Iris pigment epithelial cell (primary cell): ENCODE measurements at places on chromosomes 3 and 15.

DNA sequence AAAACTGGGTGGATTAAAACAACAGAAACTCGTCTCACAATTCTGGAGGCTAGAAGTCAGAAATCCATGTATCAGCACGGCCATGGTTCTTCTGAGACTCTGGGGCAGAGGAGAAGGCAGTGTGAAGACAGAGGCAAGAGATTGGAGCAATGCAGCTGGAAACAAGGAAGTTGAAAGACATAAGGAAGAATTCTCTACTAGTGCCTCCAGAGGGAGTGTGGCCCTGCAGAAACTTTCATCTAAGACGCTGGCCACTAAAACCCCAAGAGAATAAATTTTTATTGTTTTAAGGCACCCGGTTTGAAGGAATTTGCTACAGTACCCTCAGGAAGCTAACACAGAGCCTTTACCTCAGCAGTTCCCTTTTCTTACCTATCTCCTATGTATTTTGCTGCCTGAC lies 1012.2 kb upstream of the CADM2 start:
- peak; percentile 23 for DNase-seq

- DNase-seq, result peak; percentile 69
Observed at GRCh38 chr15:85406916-85407315, 26.5 kb downstream of the AKAP13 start.

- DNase-seq, result no peak
Observed at GRCh38 chr3:126050050-126050392, 33.9 kb downstream of the SLC41A3 start.

DNA sequence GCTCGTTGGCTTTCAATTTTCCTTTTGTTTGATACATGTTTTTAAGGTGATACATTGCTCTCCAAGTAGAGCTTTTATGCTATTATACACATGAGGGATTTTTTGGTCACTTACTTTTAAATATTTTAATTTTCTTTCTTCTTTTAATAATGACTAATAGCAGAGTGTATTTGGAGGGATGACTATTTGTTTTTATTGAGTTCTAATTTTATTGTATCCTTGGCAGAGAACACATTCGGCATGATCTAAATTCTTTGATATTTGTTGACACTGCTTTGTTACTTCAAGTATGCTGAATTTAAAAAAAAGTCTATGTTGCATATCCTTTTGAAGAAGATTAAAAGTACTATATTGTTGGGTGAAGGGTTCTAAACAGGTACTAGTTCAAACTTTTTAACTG lies 149.9 kb upstream of the PDZRN3 start:
- no peak for DNase-seq

DNA sequence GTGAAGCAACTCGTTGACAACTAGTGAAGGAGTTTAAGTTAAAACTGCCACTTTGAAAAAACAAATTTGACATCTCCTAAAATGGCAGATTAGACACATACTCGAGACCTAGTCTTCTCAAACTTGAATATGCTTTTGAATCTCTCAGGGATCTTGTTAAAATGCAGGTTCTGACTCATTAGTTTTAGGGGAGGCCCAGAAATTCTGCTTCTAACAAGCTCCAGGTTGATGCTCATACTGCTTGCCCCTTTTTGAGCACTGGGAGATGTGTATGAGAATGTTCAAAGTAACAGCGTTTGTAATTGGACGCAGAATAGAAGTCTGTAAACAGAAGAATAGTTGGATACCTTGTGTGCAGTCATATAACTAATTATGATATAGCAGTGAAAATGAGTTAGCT lies 1.6 kb downstream of the C3orf38 start:
- DNase-seq, result no peak

- DNase-seq, result peak; percentile 76
Observed at GRCh38 chr15:83300826-83301225, 16.4 kb upstream of the BNC1 start.

DNA sequence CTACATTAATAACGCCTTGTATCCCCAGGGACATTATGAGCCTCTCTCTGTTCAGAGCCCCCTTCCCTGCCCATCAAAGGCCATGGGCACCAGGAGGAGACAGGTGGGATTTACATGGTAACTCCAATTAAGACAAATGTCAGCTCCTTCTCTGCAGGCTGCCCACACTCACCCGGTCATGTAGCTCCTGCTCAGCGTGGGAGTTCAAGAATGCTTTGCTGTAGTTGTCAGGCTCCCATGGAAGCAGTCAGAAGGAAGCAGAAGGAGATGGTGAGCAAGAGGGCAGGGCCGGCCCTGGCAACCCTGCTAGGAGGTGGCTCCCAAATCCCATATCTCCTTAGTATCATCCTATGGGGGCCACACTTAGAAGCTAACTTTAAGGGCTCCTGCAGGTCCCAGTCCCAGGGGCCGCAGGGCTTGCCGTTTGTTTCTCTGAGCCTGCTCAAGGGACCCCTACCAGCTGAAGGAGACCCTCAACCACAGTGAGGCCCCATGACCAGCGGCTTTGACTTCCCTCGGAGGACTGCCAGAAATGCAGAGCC lies 218.4 kb upstream of the TLE3 start:
- DNase-seq, result peak; percentile 26

- no peak for DNase-seq
Observed at GRCh38 chr3:121232309-121233225, 313.2 kb downstream of the POLQ start.

DNA sequence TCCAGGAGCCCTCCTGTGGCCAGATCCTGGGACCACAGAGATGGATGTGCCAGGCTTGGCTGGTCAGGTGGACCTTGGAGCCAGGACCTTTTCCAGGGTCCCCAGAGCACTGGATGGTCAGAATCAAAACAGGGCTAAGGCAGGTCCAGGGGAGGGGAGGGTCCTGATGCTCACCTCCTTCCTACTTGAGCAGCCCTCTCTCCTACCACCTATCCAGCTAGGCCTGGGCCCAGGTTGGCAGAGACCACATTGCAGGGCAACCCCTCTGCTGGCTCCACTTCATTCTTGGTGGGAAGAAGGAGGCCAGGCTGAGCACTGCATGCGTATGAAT lies 28.5 kb upstream of the SFMBT1 start:
- DNase-seq, result no peak

DNA sequence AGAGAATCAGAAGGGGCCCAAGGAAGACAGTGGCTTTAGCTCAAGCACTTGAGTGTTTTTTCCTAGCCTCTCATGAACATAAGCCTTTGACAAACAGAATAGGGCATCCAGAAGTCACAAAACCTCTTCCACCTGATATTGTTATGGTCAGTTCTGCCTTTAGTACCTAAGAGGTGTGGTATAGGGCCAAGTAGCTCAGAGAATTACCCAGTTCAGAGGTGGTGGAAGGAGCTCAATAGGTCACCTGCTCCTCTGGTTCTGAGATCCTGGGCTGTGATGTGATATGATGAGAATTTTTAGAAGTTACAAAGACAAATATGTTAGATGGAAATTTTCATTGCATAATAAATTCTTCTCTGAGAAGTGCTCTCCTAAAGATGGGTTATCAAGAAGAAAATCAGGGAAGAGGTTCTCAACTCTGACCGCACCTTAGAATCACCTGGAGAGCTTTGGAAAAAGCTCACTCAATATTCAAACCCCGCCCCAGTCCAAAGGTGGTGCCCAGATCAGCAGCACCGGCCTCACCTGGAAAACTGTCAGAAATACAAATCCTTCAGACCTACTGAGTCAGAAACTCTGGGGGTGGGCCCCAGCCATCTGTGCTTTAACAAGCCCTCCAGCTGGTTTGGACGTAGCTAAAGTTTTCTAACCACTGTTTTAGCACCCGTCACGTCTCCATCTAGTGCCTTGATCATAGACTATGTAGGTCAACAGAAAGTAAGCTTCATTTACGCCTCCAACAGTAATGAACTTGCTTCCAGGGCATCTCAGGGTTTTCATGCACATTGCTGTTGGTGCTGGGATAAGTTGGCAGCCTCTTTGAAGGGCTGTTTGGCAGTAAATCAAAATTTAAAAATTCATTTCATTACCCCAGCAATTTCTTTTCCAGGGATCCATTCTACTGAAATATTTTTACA lies 101.3 kb downstream of the MYH15 start:
- no peak for DNase-seq

- peak; percentile 87 for DNase-seq
Observed at GRCh38 chr3:127791221-127791913, 30.9 kb downstream of the MGLL start.

DNA sequence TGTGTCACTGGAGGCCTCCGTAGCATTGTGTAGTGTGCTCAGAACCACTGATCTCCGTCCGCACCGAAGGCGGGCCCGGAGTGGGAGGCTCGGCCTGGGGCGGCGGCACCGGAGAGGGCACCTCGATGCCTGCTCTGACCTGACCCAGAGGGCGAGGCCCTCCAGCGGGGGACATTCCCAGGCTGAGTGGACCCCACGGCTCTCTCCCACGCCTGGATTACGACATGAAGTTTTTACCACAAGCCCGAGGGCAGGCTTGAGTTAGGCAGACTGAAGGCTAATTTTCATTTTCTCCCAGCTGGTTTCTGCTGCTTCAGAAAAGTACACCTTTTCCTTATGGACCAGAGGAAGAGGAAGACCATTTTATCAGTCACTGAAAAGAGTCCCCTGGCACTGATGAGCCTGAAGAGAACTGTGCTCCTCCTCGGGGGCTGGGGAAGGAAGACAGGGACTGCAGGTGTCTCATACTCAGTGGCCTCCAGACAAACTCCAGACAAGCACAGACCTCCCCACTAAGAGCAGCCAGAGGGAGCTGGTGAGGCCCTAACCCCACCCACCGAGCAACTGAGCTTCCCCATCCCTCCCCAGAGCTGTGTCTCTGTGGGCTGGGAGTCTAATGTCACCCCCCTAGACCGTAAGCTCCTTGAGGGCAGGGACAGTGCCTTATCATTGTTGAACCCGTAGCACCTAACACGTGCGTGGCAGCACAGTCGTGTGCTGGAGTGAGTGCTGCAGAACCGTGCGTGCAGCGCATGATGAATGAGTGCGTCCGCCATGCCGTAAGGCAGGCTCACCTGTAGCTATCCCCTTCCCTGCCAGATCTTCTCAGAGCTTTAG lies 74.5 kb upstream of the BLM start:
- no peak for DNase-seq

- peak; percentile 45 for DNase-seq
Observed at GRCh38 chr3:87247430-87247773, 20.3 kb downstream of the CHMP2B start.

- peak; percentile 98 for DNase-seq
Observed at GRCh38 chr3:64150623-64151207, 74.6 kb downstream of the PRICKLE2 start.

DNA sequence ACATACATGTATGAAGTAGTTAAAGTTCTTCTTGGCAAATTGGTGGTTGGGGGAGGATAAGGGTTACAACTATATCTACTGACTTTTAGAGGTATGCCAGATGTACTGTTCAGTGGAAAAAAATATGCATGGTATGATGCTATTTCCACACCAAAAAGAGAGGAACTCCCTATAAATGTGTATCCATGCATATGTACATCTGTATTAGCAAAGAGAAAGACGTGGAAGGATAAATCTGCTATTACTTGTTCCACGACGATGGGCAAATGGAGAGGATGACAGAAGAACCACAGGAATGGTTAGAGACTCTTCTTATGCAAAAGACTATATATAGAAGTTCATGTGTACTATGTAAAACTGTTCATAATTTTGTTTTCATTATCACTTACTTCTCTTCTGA lies 197.6 kb downstream of the RORA start:
- DNase-seq, result peak; percentile 12

DNA sequence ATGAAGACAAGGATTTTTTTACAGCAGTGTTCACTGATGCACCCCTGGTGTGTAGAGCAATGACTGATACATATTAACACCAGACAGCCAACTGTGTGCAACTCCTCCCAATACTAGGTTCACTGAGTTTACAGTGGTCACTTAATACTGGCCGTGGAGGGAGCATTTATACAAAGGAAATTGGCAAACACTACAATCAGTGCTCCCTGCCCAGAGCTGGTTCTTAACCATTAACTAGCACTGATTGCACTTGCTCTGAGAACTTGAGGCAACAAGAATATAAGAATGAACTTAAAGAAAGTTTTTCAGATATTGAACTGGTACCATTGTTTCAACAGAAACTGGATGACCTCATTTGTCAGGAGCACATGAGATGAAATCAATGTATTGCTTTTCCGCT lies 110.6 kb downstream of the MAGI1 start:
- DNase-seq, result no peak

GRCh38 chr3:32930161-32930560 lies 21.3 kb upstream of the CCR4 start:
- DNase-seq, result no peak

DNA sequence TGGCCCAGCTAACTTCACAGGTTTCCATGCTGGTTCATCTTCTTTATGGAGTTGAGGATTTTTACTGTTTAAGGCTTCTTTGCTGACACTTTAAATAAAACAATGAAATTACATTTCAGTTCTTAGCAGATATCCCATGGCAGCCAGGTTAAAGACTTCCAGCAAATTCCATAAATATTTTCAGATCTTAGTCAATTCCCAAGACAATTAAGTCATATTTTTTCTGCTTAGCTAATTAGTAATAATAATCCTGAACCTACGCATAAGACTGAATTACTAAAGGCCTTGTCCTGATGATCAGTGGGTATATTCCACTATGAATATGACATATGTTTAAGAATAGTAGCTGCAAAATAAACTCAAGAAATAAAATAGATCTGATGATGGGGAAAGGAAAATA lies 83.3 kb downstream of the NR2E3 start:
- no peak for DNase-seq

DNA sequence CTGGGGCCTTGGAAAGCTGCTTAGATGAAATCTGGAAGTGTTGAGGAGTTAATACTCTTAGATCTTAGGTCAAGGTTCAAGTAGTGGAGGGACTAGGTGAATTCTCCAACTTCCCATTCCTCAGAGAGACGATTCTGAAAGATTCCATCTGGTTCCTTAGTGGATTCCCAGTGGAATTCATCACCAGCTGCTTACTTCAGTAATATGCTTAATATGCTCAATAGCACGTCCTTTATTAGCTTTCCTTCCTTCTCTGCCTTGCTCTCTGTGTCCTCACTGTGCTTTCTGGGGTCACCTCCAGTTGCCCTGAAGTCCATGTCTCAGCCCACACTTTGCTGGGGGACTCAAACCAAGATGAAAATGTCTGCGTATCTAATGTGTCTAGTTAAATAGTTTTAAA lies 31.0 kb downstream of the CEP63 start:
- DNase-seq, result no peak

- peak; percentile 69 for DNase-seq
Observed at GRCh38 chr15:51331141-51331540, 7.3 kb downstream of the CYP19A1 start.

GRCh38 chr3:48538451-48538850 lies 18.2 kb downstream of the PFKFB4 start:
- no peak for DNase-seq

- peak; percentile 20 for DNase-seq
Observed at GRCh38 chr3:175073219-175073905, 214.2 kb downstream of the NAALADL2 start.

GRCh38 chr15:26178640-26179220 lies 315.6 kb upstream of the ATP10A start:
- no peak for DNase-seq

- DNase-seq, result peak; percentile 18
Observed at GRCh38 chr3:52456169-52456799, 880 bp downstream of the NISCH start.

DNA sequence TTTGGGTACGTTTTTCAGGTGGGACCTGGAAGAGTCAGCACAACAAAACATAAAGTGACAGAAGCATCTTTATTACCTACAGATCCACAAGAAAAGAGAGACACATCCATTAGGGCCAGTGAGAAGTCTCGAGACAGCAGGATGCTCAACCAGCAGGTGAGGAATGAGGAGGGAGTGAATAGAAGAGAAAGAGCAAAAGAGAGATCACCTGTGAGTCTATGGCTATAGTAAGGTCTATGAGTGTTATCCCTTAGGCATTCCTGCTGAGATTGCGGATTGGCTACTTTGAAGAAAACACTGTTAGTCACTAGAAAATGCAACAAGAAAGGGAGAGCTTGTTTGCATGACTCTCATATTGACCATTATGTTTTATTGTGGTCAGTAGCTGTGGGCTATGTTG lies 1556.2 kb upstream of the GBE1 start:
- DNase-seq, result no peak

- no peak for DNase-seq
Observed at GRCh38 chr3:45968149-45968548, 24.9 kb downstream of the CXCR6 start.
